ENCODE measurements at places on chromosomes 12 and 14. TPM values are rescaled to one million over a fixed set of nuclear protein-coding genes. Genes with fewer than 3 reads are reported as not detected.

The LLPH gene
- 14.7 TPM for total RNA-seq

- no peak for DNase-seq
These were observed 81.5 kb upstream of the TMCC3 start for GRCh38 chr12:94731733-94732360.

The KRT80 gene
- total RNA-seq: not detected

The C12orf56 gene
- total RNA-seq: 0.34 TPM

The SLC25A47 gene
- not detected for total RNA-seq

DNA sequence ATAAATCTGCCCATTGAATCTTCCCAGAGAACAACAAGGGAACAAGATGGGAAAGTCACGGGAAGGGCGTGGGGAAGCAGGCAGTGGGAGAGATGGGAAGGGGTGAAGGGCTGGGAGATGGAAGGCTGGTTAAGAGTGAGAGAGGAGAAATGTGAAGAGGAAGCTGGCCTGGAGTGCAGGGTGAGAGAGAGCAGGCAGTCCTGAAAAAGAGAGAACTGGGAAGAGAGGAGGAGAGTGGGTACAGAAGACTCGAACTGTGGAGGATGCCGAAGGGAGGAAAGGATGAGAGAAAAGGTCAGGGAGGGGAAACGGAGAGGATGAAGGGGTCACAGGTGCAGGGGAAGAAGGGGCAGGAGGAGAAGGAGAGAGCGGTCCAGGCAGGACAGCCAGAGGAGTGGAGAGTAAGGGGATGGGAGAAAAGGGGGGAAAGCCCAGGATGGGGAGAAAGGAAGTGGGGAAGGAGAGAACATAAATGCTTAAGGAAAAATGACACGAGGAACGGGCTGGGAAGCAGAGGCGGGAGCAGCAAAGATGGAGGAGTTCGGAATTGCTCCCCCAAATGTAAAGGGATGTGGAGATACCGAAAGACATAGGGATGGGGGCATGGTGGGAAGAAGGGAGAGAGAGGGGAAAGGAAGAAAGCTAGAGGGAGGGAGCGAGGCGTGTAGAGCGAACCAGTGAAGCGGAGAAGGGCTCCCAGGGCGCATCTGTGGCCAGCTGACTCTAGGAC, 1.2 kb downstream of the PIANP start:
- DNase-seq: no peak

The OASL gene
- total RNA-seq: 16.7 TPM

GRCh38 chr14:76924371-76925096, 98.3 kb downstream of the LRRC74A start:
- DNase-seq: peak; percentile 41

The RTN1 gene
- 0.27 TPM for total RNA-seq

- no peak for DNase-seq
These were observed 16.7 kb downstream of the PIWIL1 start for GRCh38 chr12:130354407-130354806.

DNA sequence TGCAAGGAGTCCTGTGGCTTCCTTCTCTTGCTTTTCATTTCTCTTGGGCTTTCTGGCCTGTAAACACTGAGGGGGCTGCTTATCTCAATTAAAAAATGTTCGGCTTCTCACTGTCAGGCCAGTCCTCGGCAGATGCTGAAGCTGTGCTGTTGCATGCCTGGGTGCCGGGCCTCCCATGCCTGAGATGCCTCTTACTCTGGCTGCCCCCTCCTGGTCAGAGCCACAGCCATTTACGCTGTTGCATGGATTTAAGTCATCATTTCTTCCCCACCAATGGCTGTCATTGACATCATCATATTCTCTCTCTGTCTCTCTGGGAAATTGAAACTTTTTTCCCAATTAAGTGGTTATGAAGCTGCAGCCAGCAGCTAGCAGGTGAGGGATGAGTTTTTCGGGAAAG, 53.7 kb downstream of the FOXN4 start:
- DNase-seq: no peak

The SERPINA3 gene
- total RNA-seq: not detected

The WNT5B gene
- total RNA-seq: 0.92 TPM

GRCh38 chr14:99057576-99058083, 214.4 kb downstream of the BCL11B start:
- DNase-seq: no peak

The RASSF9 gene
- total RNA-seq: not detected

DNA sequence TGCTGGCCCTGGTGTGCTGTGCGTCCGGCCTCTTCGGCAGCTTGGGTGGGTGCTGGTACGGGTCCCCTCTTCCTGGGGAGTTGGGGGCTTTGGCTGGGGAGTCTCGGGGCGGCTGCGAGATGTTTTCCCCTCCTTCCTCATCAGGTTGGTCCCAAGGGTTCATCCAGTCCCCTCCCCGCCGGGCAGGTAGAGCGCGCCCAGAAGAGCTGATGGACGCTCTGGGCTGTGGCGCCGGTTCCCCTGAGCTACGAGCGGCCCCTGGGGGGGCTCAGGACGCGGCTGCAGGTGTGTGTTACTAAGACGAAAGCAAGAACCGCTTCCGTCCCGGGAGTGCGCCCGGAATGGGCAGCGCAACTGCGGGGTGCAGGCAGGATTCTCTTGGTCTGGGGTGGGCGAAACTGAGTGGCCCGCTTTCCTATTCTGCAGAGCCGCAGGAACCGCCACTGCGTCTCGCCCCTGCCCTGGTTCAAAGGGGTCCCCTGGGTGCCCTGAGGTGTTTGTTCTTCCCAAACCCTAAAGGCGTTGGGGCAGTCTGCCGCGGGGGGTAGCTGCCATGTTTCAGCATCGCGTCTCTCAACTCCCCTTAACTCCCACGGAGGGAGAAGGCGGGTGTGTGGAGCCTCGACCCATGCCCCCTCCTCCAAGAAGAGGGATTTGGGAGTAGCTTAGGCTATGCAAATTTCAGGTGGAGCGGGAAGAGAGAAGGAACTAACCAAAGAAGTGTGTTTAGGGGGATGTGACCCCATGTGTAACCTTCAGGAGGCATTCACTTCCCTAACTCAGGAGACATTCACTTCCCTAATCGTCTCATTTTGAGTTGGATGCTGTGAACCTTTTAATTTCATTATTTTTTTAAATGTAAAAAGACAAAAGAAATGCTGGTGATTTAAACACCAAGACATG, 1.2 kb downstream of the SLC24A4 start:
- DNase-seq: no peak

GRCh38 chr12:47835006-47835830, 15.5 kb upstream of the HDAC7 start:
- no peak for DNase-seq

GRCh38 chr12:121581686-121582429, 1.0 kb upstream of the KDM2B start:
- peak; percentile 14 for DNase-seq

The PPP1R1A gene
- not detected for total RNA-seq

GRCh38 chr14:104576970-104577332, 2.6 kb upstream of the C14orf180 start:
- no peak for DNase-seq

GRCh38 chr14:22599349-22599748, 1.2 kb downstream of the ABHD4 start:
- DNase-seq: no peak

GRCh38 chr14:90677484-90678050, 138.7 kb downstream of the TTC7B start:
- DNase-seq: no peak

The ARL6IP4 gene
- 137 TPM for total RNA-seq

Data from naive thymus-derived CD4-positive, alpha-beta T cell (primary cell).